ENCODE measurements at places on chromosomes 5 and 9.

GRCh38 chr9:88753691-88754367 is 218.9 kb downstream of the NXNL2 start:
- no peak for DNase-seq

DNA sequence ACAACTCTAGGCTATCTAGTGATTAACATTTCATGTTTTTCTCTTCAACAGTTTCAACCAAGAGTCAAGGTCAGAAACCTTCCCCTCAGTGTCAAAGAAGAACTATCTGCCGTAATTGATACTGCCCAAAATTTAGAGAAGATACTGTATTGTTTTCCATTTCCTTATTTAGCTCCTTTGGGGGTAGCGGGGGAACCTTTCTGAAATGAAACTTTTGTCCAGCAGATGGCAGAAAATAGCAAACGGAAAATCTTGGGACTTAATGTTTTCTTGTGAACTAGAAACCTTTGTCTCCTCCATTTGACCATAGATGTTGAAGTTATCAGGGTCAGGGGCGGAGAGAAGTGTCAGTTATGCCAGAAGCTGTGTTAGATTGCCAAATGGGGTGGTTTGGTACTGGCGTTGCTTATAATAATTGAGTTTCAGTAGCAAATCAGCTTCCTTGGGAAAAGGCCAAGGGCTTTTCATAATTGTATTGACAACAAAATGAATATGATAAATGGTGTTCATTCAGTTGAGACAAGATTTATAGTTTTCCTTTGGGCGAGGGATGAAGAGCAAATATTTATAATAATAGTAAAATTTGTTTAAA is 101.7 kb upstream of the TLX3 start:
- no peak for DNase-seq

DNA sequence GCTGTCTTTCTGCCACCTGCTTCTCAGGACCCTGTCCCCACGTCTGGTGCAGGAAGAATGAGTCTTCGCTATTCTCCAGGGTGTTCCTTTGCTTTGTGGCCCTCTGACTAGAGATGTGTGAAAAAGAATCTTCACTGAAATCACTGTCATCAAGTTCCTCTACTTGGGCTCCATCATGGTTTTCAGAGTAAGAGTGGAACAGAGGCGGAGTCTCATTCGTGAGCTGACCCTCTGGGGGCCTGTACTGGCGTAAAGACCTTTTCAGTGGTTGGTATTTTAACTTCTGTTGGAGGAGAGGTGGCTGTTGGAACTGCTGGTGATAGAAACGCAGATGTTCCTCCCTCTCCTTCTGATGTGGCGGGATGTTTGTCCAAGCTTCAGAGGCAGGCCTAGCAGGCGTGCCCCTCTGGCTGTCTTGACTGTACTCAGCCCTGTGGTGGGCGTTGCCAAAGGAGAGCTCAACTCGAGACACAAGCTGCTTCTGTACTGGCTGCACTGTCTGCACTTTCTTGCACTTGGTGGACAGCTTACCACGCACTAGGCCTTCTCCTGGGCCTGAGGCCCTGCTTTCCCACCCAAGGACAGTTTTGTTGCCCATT is 72.0 kb downstream of the KIF24 start:
- DNase-seq = no peak

DNA sequence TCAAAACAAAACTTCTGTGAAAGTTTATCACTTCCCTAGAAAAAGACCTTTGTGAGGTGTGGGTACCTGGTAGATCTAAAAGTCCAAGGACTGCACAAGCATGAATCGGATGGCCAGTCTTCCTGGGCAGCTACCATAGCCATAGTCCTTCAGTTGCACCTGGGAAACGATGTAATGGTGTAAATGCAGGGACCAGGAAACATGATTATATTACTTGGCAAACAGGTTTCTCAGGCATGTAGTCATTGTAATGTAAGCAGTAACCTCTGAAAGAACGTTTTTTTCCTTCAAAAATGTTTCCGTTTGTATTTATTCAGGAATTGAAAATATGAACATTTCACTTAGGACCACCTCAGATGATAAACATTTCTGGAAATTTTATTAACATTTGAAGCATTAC is 433.4 kb downstream of the DTWD2 start:
- no peak for DNase-seq

GRCh38 chr5:149125386-149125891 is 15.9 kb upstream of the ABLIM3 start:
- no peak for DNase-seq

DNA sequence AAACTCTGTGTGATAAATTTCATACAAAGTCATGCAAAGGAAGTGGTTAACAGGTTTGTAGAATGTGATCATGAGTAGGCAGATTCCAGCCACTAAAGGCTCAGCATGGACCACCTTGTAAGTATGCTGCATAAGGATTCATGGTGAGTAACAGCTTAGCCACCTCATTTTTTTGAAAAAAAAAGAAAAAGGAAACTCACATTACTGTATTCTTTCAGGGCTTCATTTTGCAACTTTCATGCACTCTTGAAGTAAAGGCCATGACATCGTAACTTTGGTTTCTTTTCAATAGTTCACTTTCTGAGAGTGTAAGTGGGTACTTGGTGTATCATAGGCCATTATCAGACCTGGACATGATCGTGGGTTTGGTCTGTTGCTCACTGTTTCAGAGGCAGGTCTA is 175.1 kb downstream of the PCSK1 start:
- no peak for DNase-seq

DNA sequence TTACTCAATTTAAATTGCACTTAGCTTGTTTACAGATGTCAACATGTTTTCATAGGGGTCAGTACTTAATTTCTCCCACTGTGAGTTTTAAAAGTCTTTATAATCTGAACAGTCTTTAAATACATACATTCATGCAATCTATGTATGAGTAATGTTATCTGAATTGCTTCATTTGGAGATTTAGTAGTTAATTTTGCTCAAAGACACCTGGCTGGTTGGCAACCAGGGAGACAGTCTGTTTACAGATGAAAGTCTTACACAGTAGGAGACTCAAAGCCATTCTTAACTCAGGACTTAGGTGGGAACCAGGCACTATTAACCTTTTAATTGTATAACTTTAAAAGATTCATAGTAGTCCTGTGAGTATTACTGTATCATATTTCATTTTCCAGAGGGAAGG is 29.3 kb downstream of the DAB2 start:
- DNase-seq = no peak

- DNase-seq = no peak
These were observed 249.1 kb downstream of the CEMIP2 start for GRCh38 chr9:71519098-71519696.

DNA sequence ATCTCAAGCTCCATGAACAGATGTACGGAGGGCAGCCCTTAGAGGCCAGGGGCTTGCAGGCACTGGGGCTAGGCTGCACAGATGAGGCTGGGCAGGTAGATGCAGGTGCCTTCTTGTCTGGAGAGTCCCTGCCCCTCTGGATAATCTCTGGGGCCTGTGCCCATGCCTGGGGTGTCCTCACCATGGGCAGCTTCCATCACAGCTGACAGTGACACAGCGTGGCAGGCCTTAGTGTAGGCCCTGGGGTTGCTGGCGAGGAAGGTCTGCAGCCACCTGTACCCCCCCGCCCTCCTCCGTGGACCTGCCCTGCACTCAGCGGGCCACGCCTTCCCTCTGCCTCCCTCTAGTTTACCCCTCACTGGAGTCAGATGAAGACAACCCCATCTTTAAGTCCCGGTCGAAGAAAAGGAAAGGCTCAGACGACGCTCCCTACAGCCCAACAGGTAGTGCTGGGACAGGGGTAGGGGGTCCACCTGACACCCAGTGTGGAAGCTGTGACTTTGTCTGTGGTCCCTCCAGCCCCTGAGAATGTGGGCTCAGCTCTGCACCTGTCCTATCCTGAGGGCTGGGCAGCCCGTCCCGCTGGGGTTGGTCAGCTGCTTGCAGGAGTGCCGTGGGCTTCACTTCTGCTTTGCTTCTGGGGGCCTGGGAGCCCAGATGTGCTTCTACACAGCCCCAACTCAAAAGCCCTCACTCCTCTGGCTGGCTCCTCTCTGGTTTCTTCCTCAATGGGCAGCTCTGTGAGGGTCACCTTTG is 98.4 kb downstream of the PHF2 start:
- peak; percentile 3 for DNase-seq

DNA sequence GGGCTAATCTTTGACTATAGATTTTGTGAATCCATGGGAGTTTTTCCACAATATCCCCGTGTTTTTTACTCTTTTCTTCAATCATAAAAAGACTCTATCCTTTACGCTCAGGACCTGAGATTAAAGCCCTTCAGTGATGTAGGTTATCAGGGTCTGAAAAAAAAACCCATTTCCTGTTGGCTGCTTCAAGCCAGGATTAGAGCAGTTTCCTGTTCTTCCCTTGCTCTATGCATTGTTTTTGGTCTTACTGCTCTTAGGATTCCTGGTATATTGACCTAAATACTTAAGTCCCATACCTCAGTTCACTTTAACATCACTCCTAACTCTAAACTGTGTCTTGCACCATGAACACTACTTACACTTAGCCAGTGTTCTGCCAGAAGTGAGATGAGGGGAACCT is 319.3 kb upstream of the CHD1 start:
- no peak for DNase-seq

DNA sequence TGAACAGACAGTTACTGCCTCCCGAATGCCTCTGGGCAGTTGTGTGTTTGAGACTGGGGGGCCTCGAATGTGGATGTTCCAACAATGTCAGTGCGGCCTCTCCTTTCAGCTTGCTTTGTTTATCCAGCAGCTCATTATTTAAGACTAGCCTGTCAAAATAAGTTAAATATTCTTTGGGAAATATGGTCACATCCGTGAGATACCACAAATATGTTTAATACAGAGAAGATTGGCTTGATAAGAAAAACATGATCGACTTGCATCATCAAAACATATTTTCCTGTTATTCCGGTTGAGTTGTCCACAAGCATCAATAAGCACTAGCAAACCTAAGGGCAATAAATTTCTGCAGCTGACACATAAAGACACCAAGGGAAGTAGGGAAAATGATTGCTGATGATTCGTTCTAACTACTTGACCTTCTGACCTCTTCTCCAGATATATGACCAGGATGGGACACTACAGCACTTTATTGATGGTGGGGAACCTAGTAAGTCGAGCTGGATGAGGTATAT is 66.5 kb downstream of the PRDM6 start:
- no peak for DNase-seq

DNA sequence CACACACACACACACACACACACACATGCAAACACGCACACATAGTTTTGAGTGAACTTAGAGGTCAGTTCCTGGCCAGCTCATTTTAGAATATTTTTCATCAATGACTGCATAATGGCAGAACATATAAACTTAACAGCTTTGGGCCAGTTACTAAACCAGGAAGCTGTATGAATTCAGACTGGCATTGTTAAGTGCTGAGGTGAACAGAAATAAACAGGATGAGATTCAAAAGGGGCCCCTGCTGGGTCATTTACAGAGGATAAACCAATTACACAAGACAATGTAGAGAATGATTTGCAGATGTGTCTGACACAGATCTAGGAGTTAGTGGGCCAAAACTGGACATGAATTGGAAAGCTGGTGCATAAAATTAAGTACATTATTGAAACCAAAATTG is 44.6 kb downstream of the MARCHF11 start:
- DNase-seq = no peak

DNA sequence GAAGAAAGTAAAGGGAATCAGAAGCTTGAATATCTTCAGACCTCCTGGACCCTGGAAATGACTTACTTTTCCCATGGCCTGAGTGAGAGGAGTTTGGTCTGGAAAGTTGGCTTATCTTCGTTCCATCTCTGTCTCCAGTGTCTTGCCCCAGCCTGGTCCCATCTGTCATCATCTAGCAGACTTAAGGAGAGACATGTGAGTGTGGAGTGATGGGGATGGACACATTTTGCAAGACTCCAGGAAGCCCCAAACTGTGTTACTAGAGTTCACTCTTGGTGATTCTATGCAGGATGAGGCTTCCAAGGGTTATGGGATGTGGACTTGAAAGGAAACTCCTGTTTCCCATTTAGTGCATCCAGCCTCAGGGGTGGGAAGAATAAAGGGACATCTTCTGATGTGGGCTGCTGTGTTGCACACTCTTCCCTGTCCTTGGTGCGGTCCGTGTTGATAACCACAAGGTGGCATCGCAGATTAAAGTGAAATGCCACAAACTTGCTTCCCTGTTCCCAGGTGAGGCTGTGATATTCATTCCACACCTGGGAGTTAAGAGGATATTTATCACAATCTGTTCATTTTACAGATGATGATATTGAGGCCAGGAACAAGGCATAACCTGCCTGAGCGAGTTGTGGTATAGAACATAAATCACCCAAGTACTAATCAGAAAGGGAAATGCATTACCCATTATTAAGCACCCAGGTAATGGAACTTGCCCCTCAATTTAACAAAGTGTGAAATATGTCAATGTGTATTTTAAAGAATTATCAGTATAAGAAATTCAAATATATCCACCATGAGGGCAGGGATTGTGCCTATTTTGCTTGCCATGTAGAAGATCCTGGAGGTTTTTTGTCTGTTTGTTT is 269.9 kb upstream of the PAPPA start:
- DNase-seq = no peak

GRCh38 chr9:111896942-111897600 is 457 bp downstream of the UGCG start:
- DNase-seq = peak; percentile 61

GRCh38 chr5:16809395-16810207 is 126.5 kb downstream of the MYO10 start:
- no peak for DNase-seq

DNA sequence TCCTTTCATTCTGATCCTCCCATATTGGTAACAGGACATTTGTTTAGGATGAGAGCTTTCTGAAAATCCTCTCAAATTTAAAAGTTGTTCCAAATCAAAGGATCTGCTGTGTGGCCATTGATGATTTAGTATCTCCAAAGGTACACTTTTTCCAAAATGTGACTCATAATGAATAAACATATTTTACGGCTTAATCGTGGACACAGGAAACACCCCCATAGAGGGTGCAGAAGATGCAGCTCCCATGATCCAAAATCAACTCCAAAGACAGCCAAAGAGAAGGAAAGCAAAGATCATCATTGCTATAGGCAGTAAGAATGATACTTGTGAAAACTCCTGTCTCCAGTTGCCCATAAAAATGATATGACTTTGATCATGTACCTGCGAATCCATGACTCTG is 239.7 kb downstream of the PIK3R1 start:
- no peak for DNase-seq

DNA sequence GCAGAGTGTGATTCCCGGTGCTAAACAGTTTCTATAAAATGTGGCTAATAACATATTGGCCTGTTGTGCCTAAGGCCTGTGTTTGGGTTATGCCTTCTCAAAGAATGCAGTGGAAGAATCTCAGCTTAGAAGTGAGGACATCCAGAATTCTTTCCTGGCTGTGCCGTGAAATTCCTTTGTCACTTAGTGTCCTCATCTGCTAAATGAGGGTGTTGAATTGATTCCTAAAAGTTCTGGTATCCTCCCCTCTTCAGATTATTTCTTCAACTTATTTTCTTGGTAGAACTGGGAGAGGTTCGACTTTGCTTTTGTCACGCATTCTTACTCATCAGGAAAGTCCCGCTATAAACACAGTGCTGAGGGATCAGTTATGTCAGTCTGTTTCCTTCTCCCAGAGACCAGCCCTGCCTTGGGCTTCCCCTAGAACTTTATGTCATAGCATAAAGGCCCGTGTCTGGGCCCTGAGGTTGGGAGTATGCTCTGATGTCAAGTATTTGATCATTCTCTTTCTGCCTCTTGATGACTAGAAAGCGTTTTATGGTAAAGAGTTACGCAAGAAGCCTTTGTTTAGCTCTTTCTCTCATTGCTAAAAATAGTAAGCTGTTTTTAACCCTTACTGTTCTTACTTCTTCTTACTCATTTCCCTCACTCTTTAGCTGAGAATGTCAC is 29.5 kb downstream of the MTAP start:
- no peak for DNase-seq

Data from dorsolateral prefrontal cortex (tissue), 122 donors.